ENCODE measurements at places on chromosomes 3 and 15. TPM values are rescaled to one million over a fixed set of nuclear protein-coding genes. Genes with fewer than 3 reads are reported as not detected.

GRCh38 chr3:194009019-194009418, 126.9 kb upstream of the HES1 start:
- H3K36me3 ChIP-seq, result no peaks in the 10 kb centered on the region
- H3K4me1 ChIP-seq, result peaks cover 10% of the 10 kb centered on the region
- H3K27me3 ChIP-seq, result no peaks in the 10 kb centered on the region
- H3K4me3 ChIP-seq, result no peak overlapping the region
- no peak overlapping the region for H3K27ac ChIP-seq
- no peak for DNase-seq

- no peaks in the 10 kb centered on the region for H3K36me3 ChIP-seq
- peaks cover 6% of the 10 kb centered on the region for H3K4me1 ChIP-seq
- H3K27me3 ChIP-seq, result no peaks in the 10 kb centered on the region
- H3K27ac ChIP-seq, result no peak overlapping the region
- DNase-seq, result no peak
Observed at GRCh38 chr3:17850448-17850847, 108.0 kb upstream of the TBC1D5 start.

DNA sequence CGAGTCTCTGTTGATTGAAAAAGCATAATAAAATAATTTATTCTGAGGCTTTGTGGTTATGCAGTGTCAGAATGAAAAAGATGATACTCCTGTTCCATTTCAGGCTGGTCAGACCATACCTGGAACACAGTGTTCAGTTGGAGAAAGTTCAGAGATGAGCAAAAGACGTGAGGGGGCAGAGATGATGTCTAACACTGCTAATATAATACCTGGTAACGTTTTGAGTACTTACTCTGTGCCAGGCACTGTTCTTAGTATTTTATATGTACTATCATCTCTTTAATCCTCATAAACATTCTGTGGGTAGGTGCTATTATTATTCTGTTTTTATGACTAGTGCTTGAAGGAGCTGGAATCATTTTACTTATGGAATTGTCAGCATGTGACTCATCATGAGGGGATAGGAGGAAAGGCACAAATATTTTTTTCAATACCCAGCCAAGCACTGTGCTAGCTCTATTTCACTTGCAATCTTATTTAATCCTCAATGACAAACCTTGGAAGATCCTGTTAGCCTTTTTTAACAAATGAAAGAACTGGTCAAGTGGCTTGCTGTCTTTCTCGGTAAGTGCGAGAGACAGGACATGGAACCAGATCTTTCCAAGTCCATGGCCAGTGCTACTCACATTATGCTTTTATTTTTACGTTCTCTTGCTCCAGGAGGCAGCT, 31.8 kb downstream of the IQGAP1 start:
- H3K27me3 ChIP-seq, result no peaks in the 10 kb centered on the region
- H3K36me3 ChIP-seq, result no peaks in the 10 kb centered on the region
- H3K4me3 ChIP-seq, result no peak overlapping the region
- H3K4me1 ChIP-seq, result peaks cover 42% of the 10 kb centered on the region

- peak overlapping the region; percentile 25 for H3K4me3 ChIP-seq
- peaks cover 6% of the 10 kb centered on the region for H3K4me1 ChIP-seq
- DNase-seq, result peak; percentile 82
- H3K27ac ChIP-seq, result peak overlapping the region; percentile 73
- H3K27me3 ChIP-seq, result no peaks in the 10 kb centered on the region
Observed at GRCh38 chr15:37019479-37020433, 80.6 kb downstream of the MEIS2 start.

GRCh38 chr15:88719654-88720053, 80.8 kb downstream of the ISG20 start:
- no peaks in the 10 kb centered on the region for H3K27me3 ChIP-seq
- no peak for DNase-seq
- H3K4me3 ChIP-seq, result no peak overlapping the region
- H3K27ac ChIP-seq, result no peak overlapping the region

DNA sequence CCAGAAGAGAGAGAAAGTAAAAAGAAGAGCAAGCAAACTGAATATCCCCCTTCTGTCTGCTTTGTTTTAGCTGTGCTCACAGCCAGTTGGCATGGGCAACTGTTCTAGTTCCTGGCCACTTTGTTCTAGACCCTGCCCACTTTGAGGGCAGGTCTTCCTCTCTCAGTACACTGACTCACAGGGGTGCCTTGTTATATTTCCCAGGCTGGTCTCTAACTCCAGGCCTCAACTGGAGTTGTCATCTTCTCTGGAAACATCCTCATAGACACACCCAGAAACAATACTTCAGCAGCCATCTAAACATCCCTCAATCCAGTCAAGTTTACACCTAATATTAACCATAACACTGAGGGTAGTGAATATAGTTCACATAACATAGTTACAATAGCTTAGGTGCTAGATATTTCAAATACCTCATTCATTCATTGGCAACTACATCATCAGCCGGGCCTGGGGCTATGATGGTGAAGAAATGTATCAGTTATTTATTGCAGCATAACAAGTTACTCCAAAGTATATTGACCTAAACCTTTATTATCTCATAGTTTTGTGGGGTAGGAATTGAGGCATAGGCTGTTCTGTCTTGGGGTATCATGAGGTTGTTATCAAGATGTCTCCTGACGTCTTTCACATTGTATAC, 106.0 kb downstream of the UBE2E2 start:
- H3K27ac ChIP-seq, result no peak overlapping the region
- H3K27me3 ChIP-seq, result no peaks in the 10 kb centered on the region
- H3K36me3 ChIP-seq, result no peaks in the 10 kb centered on the region
- no peak overlapping the region for H3K4me3 ChIP-seq
- peaks cover 21% of the 10 kb centered on the region for H3K4me1 ChIP-seq

- no peak overlapping the region for H3K27ac ChIP-seq
- DNase-seq, result no peak
- H3K27me3 ChIP-seq, result no peaks in the 10 kb centered on the region
Observed at GRCh38 chr3:31952205-31952604, 28.9 kb downstream of the OSBPL10 start.

DNA sequence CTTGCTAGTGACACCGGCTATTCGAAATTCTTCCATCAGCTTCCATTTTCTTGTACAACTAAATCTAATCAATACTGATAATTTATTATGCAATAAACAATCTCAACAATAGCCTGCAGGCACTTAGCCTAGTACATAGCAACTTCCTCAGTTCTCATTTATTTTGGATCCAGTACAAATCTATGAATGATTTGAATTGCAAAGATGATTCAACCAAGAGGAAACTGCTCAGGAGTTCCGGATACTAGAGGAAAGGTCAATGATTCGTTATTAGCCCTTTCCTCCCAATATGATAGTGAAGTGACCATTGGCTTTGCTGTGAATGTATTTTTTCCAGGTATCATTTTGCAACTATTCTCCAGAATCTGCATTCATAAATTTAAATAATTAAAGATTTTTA, 827.0 kb downstream of the CADM2 start:
- no peak overlapping the region for H3K27ac ChIP-seq
- no peaks in the 10 kb centered on the region for H3K36me3 ChIP-seq
- H3K4me3 ChIP-seq, result no peak overlapping the region
- H3K4me1 ChIP-seq, result peaks cover 10% of the 10 kb centered on the region
- no peak for DNase-seq

DNA sequence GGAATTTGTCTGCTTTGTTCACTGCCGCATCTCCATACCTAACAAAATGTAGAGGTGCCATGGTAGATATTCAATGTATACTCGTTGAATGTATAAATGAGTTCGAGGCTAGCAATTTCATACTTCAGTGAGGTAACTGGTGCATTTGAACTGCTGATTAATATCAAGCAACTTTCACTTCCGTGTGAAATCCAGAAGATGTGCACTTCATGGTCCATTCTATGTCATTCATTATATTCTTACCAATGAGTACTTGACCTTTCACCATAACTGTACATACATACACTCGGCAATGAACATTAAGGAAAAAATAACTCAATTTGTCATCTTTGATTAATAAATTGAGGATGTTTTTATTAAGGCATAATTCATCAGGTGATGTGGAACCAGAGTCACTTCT, 598.5 kb downstream of the ZNF385D start:
- no peak overlapping the region for H3K4me3 ChIP-seq
- no peaks in the 10 kb centered on the region for H3K4me1 ChIP-seq
- DNase-seq, result no peak
- no peaks in the 10 kb centered on the region for H3K27me3 ChIP-seq

DNA sequence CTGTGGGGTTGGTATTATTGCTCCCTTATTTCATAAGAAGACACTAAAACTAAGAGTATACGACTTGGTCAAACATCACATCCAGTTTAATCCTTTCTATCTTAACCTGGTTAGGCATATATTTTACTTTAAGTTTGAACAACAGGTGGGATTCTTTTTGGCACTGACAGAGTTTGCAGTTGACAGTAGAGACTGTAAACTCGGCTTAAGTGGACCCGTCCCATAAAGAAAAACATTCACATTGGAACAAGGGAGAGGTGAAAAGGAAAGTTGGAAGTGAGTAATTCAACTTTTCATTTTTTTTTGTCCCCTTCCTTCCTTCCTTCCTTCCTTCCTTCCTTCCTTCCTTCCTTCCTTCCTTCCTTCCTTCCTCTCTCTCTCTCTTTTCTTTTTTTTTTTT, 355.4 kb downstream of the LPP start:
- no peak overlapping the region for H3K4me3 ChIP-seq
- H3K27ac ChIP-seq, result no peak overlapping the region
- no peaks in the 10 kb centered on the region for H3K27me3 ChIP-seq

DNA sequence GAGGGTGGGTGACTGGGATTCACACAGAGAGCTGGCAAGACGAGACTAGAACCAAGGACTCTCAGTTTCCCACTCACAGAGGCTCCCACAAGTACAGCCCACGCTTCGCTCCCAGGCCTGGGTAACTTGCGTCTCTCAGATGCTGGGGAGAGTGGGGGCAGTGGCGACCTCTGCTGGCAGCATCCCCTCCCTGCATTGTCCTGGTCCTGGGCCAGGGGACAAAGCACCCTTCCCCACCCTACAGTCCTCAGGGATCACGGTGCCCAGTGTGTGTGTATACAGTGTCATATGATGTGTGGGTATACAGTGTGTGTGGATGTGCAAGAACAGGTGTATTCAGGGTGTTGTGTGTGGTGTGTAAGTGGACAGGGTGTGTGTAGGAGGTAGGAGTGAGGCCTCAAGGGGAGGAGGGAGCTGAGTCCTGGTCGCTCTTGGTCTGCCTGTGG, 12.8 kb downstream of the VILL start:
- H3K27me3 ChIP-seq, result no peaks in the 10 kb centered on the region
- H3K36me3 ChIP-seq, result peaks cover 53% of the 10 kb centered on the region
- peak overlapping the region; percentile 70 for H3K27ac ChIP-seq
- peaks cover 64% of the 10 kb centered on the region for H3K4me1 ChIP-seq
- no peak overlapping the region for H3K4me3 ChIP-seq

DNA sequence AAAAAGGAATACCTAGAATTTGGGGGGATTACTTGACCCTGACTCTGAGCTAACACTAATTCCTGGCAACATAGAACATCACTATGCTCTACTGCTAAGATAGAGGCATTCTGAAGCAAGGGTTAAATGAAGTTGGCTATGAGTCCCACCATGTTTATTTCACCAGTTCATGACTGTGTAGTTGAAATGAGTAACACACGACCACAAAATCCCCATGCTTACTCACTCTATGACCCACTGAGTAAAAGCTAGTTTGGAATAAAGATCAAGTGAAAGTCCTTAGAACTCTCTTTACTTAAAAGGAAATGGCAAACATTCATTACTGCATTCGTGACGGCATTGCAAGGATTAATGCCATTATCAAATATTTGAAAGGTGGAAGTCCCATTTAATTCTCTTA, 47.4 kb downstream of the MRPL46 start:
- no peaks in the 10 kb centered on the region for H3K4me1 ChIP-seq
- H3K36me3 ChIP-seq, result no peaks in the 10 kb centered on the region
- no peak overlapping the region for H3K4me3 ChIP-seq
- no peak for DNase-seq
- no peaks in the 10 kb centered on the region for H3K27me3 ChIP-seq
- no peak overlapping the region for H3K27ac ChIP-seq

- no peaks in the 10 kb centered on the region for H3K27me3 ChIP-seq
- no peaks in the 10 kb centered on the region for H3K36me3 ChIP-seq
- H3K27ac ChIP-seq, result peak overlapping the region; percentile 75
- H3K4me1 ChIP-seq, result no peaks in the 10 kb centered on the region
- H3K4me3 ChIP-seq, result no peak overlapping the region
Observed at GRCh38 chr15:37921527-37922385, 12.7 kb upstream of the TMCO5A start.

Gene KBTBD8
- total RNA-seq, result not detected

Gene AHSG
- total RNA-seq, result not detected

Gene SLC22A13
- total RNA-seq, result not detected

Gene ADAMTS7
- total RNA-seq, result 2.9 TPM

Gene SH3GL3
- total RNA-seq, result 3.3 TPM

Gene AGBL1
- total RNA-seq, result not detected

Gene CLSTN2
- total RNA-seq, result 2.0 TPM

Data from stomach (tissue), 19 donors.